Osteocyte (in vitro differentiated cells): ENCODE measurements at places on chromosomes 6 and 20. TPM values are rescaled to one million over a fixed set of nuclear protein-coding genes. Genes with fewer than 3 reads are reported as not detected.

DNA sequence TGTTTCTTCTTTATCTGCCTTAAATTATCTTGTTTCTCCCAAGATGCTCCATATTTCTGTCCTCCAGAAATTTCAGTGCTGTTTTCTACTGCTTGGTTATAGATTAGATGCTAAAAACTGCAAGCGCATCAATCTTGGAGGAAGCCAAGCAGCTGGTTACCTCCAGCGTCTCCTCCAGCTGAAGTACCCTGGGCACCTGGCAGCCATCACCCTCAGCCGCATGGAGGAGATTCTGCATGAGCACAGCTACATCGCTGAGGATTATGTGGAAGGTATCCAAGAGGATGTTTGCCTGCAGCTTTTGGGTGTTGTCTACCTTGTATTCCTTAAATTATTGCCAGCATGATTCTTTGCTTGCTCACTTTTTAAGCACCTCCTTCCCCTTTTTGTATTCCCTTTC, 3.8 kb downstream of the ACTR5 start:
- H3K27ac ChIP-seq: no peak overlapping the region
- H3K4me1 ChIP-seq: peaks cover 14% of the 10 kb centered on the region
- DNase-seq: no peak
- peaks cover 28% of the 10 kb centered on the region for H3K36me3 ChIP-seq
- H3K4me3 ChIP-seq: no peak overlapping the region
- H3K27me3 ChIP-seq: no peaks in the 10 kb centered on the region

DNA sequence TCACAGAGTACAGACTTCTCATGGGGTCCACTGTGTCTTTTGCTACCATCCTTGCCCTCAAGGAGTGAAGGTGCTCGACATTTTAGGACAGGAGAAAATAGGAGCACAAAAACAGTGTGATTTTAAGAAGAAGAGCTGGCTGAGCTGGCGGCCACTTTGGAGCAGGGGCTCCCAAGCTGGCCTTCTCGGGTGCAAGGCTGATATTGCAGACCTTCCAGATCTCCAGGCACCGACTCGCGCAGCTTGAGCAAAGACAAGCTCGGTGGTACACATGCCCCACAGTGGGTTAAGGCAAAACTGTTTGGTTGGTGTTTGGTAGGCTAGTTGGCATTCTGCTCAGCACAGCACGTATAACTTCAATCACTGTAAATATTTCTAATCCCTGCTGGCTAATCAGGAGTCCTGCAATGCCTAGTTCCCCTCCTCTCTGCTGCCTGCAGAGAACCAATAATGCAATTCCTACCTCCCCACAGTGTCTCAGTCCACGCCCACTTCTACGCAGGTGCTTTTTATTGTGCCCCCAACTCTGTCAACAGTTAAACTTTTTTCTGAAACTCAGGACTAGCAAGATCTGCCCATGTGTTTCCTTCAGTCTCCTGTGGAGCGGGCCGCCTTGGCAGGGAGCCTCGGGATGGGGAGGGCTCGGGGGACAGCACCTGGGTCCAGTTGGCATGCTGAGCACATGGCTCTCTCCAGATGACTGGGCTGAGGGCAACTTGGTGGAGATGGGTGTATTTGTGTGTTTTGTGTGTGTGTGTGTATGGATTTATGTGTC, 12.7 kb upstream of the SMOC2 start:
- peaks cover 37% of the 10 kb centered on the region for H3K27me3 ChIP-seq
- no peaks in the 10 kb centered on the region for H3K4me1 ChIP-seq
- peak; percentile 63 for DNase-seq
- no peak overlapping the region for H3K4me3 ChIP-seq
- no peak overlapping the region for H3K27ac ChIP-seq

DNA sequence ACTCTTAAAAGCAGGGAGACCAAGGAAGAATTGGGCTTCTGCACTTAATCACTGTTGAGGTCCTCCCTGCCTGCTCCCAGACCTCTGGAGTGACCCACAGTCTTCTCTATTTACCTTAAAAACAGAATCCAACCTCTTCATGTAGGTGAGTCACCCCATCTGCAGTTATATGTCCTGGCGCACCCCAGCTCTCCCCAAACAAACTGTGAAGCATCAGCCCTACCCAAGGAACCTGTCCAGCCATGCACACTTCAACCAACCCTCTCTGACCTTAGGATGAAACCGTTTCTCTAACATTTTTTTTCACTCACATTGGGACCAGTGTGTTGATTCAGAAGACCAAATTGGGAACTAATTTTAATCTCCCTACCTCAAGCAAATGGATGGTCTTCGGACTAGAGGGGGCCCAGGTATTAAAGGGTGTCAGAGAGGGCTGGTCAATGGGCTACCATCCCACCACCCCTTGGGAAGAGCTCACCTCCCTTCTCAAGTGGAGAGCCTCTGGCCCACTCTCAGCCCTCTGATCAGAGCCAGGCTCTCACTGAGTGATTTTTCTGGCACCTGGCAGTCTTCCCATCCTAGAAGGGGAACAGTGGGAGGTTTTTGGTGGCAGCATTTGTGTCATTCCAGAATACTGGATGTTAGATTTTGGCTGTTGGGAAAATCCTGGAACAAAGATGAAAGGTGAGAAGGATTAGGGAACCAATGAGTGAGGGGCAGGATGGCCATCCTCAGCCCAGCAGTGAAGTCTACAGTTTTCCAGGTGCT, 203.6 kb downstream of the LRFN2 start:
- no peak overlapping the region for H3K27ac ChIP-seq
- H3K36me3 ChIP-seq: no peaks in the 10 kb centered on the region
- peaks cover 1% of the 10 kb centered on the region for H3K4me1 ChIP-seq
- H3K4me3 ChIP-seq: no peak overlapping the region
- peak; percentile 27 for DNase-seq
- peaks cover 45% of the 10 kb centered on the region for H3K27me3 ChIP-seq

RING1 gene
- 56.6 and 58.8 TPM in 2 replicates for total RNA-seq

MCCD1 gene
- total RNA-seq: not detected in 2 replicates

MOG gene
- total RNA-seq: not detected in 2 replicates

DNA sequence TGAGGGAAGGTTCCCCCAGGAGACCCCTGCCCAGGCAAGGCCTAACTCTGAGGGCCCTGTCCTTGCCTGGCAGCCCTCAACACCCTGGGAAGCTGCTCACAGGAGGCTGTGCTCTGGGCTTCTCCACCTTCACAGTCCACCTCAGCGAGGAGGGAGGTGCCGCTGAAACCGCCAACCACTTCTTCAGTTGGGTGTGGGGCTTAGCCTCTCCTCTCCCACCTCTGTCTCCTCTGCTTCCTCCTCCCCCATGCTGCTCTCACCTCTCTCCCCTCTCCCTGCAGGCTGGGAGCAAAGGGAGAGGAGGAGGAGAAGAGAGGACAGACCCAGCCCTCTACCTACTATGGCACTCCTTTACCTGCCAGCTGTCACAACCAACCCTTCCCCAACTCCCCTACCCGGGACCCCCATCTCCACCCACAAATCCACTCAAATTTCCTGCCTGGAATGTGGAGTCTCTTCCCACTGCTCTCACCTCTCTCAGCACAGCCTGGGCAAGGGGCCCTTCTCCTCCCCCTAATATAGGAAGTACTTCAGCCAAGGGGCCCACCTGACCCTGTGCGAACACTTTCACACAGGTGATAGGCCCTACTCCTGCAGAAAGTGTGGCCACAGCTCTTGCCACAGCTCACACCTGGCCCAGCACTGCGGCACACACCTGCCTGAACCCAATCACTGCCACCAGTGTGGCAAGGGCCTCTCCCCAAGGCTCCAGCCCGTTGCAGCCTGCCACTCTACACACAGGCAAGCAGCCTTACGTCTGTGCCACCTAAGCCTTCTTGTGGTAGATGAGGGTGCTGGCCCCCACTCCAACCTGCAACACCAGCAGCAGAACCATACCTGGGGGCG, 7.2 kb downstream of the RING1 start:
- no peak overlapping the region for H3K27ac ChIP-seq
- H3K4me3 ChIP-seq: no peak overlapping the region
- H3K36me3 ChIP-seq: peaks cover 5% of the 10 kb centered on the region
- H3K27me3 ChIP-seq: peaks cover 19% of the 10 kb centered on the region
- peaks cover 18% of the 10 kb centered on the region for H3K4me1 ChIP-seq
- DNase-seq: no peak

RUNX2 gene
- 25.3 and 28.1 TPM in 2 replicates for total RNA-seq

DNA sequence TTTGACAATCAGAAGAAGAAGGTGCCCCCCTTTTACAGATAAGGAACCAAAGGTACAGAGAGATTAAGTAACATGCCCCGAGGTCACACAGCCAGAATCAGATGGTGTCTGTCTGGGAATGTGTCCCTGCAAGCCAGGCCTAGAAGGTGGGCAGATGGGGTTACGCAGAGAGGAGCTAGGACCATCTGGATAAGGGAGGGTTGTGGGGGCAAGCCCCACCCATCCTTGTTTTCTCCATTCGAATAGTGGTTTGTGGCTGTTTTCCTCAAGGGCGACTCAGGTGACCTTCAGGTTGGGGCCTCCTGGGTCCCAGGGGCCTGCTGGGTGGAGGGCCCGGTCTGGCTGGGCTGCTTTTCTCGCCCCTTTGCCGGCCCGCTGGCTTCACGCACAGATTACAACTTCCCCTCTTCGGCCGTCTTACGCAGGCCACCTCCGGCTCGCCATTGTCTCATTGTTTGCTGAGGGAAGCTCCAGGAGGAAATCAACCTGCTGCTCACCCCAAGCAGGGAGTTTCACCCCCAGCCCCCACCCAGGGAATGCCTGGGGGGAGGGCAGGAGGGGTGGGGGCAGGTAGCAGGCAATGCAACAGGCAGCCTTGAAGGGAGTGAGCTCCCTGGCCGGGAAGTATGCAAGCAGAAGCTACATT, 30.8 kb upstream of the CSNK2A1 start:
- H3K4me1 ChIP-seq: peaks cover 12% of the 10 kb centered on the region
- DNase-seq: no peak
- no peak overlapping the region for H3K27ac ChIP-seq
- H3K27me3 ChIP-seq: peaks cover 37% of the 10 kb centered on the region
- no peak overlapping the region for H3K4me3 ChIP-seq

DNA sequence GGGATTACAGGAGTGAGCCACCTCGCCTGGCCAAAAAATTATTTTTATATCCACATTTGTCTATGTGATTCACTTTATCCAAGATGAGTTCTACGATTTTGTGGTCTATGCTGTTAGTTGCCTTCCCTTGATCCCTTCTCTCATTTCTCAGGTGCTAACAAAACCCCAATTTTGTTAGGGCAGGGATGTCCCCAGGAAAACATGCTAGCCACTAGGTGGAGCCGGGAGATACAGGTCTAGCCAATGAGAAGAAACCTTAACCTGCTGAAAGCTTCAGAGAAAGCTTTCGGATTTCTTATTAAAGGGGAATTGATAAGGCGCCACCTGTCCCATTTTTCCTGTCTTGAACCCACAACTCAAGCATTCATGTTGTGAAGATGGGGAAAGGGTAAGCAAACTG, 167.4 kb upstream of the OLIG3 start:
- no peak overlapping the region for H3K27ac ChIP-seq
- no peak for DNase-seq
- peaks cover 10% of the 10 kb centered on the region for H3K27me3 ChIP-seq
- no peak overlapping the region for H3K4me3 ChIP-seq
- no peaks in the 10 kb centered on the region for H3K36me3 ChIP-seq
